ENCODE measurements at places on chromosomes 16 and 17.

- no peak for DNase-seq
Measured at GRCh38 chr17:53032861-53033271, 789.9 kb upstream of the KIF2B start.

- DNase-seq: peak; percentile 49
Measured at GRCh38 chr16:75064403-75065148, 52.0 kb downstream of the LDHD start.

DNA sequence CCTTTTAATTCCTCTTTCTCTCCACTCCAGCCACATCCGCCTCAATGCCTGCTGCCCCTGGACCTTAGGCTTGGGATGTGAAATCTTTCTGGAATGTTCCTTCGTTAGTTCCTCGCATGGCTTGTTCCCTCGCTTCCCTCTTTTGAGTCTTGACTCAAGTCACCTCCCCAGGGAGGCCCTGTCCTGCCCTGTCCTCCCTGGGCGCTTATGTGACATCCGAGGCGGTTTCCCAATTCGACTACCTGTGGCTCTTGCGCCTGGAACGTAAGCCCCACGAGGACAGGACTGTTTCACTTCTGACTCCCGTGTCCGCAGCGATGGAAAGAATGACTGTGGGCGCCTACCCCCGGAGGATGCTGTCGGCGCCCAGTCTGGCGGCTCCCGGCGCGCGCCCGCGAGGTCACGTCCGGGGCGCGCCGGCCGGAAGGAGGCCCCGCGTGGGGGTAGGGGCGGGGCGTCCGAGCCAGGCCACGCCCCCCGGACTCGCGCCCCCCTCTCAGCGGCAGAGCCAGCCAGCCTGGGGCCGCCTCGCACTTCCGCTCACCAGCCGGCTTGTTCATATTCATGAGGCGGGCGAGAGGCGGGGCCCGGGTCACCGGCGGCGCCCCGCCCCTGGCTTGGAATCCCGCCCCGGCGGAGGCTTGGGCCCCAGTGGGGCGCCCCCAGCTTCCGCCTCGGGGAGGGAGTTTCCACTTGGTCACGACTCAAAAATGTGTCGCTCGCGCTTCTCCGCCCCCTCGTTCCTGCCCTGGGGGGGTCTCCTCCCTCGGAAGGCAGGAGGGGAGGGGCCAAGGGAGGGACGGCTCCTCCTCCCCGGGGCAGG lies 8.4 kb upstream of the GLIS2 start:
- peak; percentile 97 for DNase-seq

GRCh38 chr17:64503341-64503740 lies 2.7 kb downstream of the DDX5 start:
- no peak for DNase-seq

DNA sequence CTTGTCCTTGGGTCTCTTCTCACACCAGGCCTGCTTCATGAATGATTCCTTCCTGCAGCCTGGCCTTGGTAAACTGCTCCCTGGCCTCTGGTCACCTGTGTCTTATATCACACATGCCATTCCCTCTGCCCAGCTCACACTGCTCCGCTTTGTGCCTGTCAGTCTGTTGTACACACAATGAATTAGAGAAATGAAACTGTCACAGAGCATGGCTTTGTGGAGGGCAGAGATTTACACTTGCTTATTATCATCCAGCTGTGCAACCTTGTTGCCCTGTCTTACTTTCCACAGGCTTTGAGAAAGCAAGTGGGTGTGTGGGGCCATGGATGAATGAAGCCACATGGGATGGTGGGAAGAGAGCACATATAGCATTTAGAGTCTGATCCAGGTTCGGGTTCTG lies 22.4 kb downstream of the ALDH3A2 start:
- DNase-seq: no peak

DNA sequence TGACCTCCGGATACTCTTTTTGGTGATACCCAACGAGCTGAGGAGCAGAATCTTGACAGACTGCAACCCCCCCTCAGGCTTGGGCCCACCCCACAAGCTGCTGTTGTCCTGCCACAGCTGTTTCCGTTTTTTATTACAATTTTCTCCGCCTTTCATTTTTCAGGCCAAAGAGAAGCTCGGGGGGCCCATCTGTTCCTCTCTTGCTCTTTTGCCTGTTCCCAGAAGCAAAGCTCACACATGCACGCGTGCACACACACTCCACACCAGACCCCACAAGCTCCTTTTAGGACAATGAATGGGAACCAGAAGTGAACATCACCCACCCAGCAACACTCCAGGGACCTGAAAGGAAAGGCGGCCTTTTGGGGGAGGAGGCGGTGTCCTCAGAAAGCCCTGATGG lies 16.3 kb downstream of the SOX9 start:
- no peak for DNase-seq

GRCh38 chr17:35799942-35800341 lies 4.5 kb upstream of the MMP28 start:
- DNase-seq: no peak

GRCh38 chr16:56324406-56324805 lies 100.9 kb downstream of the AMFR start:
- DNase-seq: no peak

GRCh38 chr17:9402590-9403199 lies 172.9 kb downstream of the STX8 start:
- peak; percentile 61 for DNase-seq

- no peak for DNase-seq
Measured at GRCh38 chr17:1488826-1489270, 3.6 kb downstream of the MYO1C start.

GRCh38 chr17:63930951-63931575 lies 1.1 kb downstream of the CD79B start:
- DNase-seq: peak; percentile 75

- DNase-seq: no peak
Measured at GRCh38 chr17:47643116-47643515, 6.6 kb upstream of the KPNB1 start.

- DNase-seq: peak; percentile 98
Measured at GRCh38 chr17:8189711-8190477, at the start of gene BORCS6. Gene BORCS6, minus strand, starts transcription at chr17:8190180. Its CDS starts 40 bp downstream, at chr17:8190140.

DNA sequence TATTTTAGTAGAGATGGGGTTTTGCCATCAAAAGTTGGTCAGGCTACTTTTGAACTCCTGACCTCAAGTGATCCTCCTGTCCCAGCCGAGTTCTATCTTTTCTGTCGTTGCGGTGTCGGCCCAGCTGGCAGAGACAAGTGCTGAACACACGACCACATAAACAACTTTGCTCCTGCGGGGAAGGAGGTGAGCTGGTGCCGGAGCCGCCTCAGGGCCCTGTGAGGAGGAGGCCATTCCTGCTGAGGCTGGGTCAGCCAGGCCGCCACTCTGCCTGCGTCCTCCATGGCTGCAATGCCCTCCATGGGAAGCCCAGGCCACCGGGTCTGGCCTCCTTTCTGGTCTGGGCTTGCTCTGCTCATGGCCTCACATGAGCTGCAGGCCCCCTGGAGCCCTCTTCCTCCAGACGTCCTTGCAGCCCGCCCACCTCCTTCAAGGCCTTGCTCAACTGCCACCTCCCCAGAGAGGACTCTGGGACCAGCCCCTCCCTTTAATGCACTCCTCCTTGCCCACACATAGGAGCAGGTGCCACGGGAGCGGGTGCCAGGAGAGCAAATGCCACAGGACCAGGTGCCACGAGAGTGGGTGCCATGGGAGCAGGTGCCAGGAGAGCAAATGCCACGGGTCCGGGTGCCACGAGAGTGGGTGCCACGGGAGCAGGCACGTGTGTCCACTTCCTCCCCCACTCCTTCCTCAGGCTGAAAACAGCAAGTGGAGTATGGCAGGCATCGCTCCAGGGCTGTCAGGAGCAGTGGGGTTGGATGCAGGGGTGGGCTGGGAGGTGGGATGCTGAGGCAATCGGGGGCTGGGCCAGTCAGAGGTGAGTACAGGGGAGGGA lies 28.4 kb upstream of the CBFA2T3 start:
- no peak for DNase-seq
